ENCODE measurements at places on chromosomes 6 and 20.

DNA sequence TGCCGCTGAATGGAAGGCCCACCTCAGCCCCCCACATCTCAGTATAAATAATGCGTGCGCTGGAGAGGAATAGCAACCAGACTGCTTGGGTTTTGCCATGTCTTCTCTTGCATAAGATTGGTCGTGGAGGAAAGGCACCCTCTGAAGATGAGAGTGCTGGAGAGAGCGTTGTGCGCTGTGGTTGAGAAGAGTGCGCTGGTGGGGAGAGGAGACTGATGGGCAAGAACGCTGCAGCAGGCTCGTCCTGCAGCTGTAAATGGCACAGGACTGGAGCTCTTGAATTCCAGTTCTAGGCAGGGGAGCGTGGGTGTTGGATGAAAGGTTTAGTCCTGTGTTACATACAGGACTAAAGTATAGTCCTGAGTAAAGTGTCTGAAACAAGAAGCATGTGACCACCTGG lies 51.5 kb downstream of the RPRD1B start:
- no peak for DNase-seq

DNA sequence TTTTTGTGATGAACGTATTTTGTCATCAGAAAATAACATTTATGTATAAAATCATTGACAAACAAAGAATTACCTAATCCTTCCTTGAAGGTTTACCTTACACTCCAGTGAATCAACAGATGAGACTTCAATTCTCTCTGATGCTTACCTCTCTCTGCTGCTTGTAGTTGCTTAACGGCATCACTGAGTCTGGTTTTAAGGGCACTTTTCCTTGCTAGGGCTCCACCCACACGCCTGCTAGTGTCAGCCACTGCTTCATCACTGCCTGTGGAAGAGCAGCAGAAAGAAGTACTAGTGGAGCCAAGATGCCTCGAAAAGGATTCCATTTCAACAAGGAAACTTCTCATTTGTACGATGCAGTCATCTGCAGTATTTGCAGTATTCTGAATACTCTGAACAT lies 63.0 kb downstream of the FAM229B start:
- DNase-seq = no peak

GRCh38 chr6:43407296-43407695 lies 20.0 kb upstream of the ABCC10 start:
- no peak for DNase-seq

DNA sequence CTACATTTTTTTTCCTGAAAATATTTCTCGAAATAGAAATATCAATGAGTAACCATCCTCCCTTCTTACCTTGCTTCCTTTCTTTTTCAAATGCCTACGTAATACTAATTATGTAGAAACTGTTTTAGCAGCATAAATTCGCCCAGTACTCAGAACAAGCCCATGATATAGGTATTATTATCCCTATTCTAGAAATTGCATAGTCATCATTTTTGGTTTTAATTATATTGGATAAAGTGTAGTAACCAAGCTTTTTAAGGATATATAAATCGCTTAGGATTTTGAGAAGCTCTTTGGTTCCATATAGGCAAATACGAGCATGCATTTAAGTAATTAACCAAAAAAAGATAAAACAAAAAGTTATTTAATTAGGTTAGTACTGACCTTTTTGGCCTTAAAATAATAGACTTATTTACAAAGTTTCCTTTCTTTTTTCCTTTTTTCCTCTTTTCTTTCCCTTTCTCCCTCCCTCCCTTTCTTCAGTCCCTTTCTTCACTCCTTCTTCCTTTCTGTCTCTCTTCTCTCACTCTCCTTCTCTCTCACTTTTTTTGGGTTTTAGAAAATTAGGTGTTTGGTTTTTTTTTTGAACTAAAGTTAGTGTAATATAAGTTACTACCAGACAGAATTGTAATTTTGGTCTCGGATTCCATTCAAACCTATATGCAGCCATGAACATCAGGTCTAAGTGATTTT lies 457.7 kb downstream of the RFPL4B start:
- no peak for DNase-seq

DNA sequence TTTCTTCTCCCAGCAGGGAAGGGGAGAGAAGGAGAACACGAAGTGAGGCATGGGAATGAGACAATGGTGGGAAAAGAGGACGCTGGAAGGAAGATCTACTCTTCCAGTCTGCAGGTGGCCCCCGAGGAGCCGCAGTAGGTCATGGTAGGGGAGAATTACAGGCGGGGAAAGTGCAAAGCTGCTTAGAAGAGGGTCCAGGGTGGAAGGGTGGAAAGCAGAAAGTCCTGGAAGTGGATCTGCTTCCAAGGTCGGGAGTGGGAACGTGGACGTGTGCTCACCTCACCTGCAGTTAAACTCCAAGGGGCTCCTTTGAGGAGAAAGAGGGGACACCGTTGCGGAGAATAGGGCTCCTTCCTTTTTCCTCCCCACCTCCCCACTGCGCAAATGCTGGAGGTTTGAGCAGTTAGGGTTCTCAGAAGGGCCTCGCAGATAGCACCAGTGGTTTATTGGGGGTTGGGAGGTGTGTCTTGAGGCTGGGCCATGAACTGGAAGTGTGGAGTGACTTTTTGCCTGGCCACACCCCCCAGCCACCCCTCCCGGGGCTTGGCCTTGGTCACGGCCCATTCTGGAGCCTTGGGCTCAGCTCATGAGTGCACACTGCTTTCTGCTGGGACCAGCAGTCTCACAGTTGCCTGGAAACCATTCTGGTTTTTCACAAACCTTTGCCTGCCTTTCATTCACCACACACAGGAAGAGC lies 100.4 kb upstream of the MLN start:
- no peak for DNase-seq

Data from NCI-H187 treated with DMSO at 0.1 percent for 48 hours (cell line).